ENCODE measurements at places on chromosomes 4 and X.
A peak's percentile ranks its signal among the peaks of the same experiment; 100 is the strongest.

DNA sequence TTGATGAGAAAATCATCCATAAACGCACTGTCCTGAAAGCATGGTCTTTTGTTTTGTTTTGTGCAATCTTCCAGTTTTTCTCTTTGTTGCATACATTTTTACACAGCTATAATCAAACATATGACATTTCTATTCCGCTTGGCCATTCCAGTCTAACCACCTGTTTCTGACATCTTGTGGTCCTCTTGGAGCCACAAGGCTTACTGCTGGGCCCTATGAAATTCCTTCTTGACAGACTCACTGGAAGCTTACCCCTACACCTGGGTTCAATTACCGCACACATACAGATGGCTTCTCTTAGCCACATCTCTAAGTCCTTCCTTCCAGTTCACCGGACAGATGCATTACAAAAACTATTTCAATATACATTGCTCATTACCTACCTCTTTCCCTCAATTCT is 72.4 kb downstream of the PAPSS1 start:
- no peak for DNase-seq

DNA sequence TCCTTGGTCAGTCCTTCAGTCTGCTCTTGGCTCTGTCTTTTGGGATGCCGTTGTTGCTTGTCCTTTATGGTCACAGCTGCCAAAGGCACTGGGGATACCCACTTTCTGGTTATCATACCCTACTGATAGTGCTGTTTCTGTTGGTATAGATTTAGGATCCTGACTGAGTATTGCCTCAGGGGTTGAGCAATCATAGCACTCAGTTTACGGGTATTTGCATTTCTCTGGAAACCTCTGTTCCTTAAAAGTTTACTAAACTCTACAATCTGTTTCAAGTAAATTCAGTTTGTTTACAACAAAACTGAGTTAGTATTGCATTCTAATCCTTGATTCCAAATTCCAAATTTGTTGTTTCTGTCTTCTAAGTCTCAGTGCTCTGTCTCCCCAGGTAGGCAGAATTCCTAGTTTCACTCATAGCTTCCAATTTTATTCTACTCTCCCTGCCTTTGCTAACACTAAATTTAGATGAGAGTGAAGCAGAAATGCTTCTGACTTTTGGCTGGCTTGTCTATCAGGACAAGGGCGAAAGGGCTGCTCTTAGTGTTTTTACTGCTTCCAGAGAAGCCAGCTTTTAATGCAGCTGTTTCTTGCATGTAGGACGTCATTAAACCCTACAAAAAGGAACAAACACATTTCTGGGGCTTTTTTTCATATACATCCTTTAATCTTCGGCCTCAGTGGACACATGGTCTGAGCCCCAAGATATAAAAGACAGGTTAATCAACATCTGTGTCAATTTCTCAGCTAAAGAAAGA is 17.2 kb upstream of the TET2 start:
- no peak for DNase-seq

DNA sequence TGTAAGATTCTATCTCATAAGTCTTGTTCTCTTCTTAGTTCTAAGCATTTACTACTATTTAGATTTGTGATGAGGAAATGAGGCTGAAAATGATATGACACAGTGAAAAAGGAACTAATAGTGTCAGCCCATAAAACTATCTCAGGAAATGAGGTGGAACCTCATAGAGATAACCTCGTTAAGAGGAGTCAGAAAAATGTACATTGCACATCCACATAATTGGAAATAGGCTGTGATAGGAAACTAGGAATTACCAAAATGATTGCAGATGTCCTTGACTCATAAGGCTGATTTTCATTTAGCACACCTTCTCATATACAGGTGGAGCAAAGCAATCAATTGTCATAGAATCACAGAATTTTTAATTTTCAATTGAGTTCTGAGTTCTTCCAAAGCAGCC is 26.8 kb downstream of the ANXA10 start:
- no peak for DNase-seq

DNA sequence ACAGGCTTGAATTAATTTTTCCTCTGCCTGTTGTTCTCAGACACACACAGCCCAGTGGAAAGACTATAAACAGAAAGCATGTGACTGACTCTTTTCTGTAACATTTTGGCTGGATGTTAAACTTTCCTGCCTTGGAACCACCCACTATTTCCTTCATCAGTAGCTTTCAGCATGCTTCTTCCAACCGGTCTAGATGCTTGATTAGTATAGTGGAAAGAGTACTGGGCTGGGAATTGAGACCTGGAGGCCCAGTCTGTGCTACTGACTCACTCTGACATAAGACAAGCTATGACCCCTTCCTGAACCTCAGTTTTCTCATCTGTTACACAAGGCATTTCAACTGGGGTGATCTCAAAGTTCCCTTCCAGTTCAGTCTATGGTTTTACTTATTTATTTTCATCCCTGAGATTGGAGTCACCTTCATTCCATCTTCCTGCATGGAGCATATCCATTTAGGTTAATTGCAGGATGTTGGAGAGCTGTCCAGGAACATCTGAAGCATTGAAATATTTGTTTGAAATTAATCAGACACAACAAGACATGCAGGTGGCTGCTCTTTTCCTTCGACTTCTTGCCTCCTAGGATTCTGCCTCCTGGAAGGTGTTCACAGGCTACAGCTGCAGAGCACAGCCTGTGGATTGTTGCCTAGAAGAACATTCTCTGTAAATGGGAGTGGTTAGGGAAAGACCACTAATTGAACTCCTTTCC is 173.4 kb downstream of the RTL9 start:
- DNase-seq, result no peak

GRCh38 chr4:1880332-1880731 is 9.1 kb downstream of the NSD2 start:
- no peak for DNase-seq

DNA sequence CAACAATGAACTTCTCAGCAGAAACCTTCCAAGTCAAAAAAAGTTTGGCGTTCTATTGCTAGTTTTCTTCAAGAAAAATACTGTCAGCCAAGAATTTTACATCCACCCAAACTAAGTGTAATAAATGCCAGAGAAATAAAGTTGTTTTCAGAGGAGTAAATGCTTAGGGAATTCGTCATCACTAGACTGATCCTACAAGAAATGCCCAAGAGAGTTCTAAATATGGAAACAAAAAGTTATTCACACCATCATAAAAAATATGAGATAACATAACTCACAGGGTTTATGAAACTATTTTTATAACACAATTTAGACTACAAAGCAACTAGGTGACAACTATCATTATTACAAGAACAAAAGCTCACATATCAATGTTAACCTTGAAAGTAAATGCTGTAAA is 259.5 kb upstream of the GABRA2 start:
- no peak for DNase-seq

- DNase-seq, result no peak
Measured at GRCh38 chrX:69032601-69033000, 132.7 kb downstream of the PJA1 start.

- DNase-seq, result no peak
Measured at GRCh38 chr4:106810122-106810521, 226.0 kb downstream of the DKK2 start.

- no peak for DNase-seq
Measured at GRCh38 chr4:85824166-85824945, 349.4 kb downstream of the ARHGAP24 start.

DNA sequence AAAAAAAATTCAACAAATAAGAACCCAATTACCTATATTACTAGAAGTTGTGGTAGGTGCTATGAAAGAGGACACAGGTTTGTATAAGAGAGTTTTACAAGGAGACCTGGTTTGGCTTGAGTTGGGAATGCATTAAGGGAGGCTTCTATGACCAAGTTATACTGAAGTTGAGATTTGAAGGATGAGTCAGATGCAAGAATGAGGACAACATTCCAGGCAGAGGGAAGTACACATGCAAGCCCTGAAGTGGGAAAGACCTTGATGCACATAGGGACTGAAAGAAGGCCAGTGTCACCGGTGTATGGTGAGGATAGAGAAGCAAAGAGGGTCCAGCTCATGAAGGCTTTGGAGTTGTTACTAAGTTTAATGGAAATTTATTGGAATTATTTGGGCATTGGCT is 52.2 kb downstream of the ANK2 start:
- no peak for DNase-seq

GRCh38 chr4:145218251-145218650 is 37.9 kb upstream of the OTUD4 start:
- DNase-seq, result no peak

GRCh38 chr4:2809610-2810180 is 16.8 kb downstream of the SH3BP2 start:
- no peak for DNase-seq

GRCh38 chr4:24583451-24584210 is 723 bp downstream of the DHX15 start:
- peak; percentile 77 for DNase-seq

- DNase-seq, result no peak
Measured at GRCh38 chr4:72286185-72286584, 254.4 kb downstream of the NPFFR2 start.

GRCh38 chrX:15860921-15861320 is 6.3 kb upstream of the AP1S2 start:
- no peak for DNase-seq

DNA sequence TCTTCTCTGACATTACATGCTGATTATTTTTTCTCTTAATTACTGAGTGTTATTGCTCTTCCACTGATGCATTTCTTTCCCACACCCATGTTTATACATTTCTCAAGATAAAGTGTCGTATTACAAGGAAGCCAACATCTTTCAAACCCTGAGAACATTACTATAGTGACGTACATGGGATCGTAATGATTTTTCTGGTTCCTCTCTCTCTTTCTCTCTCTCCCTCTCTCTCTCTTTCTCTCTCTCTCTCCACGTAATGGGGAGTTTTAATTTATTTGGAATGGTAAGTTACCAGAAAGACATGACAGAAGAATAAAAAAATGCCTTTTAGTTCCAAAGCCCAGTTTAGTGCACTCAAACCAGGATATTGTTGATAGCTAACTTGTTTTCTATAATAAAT is 40.4 kb upstream of the MAPK10 start:
- DNase-seq, result no peak

DNA sequence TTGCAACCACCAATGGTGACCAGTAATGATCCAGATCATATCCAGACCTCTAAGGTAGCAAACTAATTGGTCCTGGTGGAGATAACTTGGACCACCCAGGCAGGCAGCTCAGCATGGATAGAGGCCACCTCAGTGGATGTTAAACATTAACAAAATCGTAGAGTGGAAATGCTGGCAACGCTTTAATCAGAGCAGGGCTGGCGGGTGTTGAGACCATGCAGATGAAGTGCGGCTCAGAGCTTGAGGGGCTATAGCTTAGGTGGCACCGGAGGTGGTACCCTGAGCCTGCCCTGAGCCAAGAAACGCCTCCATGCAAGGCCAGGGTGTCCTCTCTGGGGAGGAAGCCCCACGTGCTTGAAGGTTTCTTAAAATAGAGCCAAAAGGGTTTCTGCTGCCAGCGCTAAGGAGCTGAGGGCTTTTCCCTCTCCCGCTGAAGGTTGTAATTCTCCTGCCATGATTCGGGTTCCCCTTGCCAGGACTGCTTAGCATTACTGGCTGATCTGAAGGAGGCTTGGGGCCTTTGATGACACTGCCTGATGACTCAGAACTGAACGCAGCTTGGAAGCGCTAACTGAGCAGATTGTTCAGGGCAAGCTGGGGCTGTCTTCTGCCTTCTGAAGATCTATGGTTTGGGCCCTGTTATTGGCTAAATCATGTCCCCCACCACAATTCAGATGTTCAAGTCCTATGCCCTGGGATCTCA is 177.8 kb upstream of the ATP6AP2 start:
- DNase-seq, result no peak

DNA sequence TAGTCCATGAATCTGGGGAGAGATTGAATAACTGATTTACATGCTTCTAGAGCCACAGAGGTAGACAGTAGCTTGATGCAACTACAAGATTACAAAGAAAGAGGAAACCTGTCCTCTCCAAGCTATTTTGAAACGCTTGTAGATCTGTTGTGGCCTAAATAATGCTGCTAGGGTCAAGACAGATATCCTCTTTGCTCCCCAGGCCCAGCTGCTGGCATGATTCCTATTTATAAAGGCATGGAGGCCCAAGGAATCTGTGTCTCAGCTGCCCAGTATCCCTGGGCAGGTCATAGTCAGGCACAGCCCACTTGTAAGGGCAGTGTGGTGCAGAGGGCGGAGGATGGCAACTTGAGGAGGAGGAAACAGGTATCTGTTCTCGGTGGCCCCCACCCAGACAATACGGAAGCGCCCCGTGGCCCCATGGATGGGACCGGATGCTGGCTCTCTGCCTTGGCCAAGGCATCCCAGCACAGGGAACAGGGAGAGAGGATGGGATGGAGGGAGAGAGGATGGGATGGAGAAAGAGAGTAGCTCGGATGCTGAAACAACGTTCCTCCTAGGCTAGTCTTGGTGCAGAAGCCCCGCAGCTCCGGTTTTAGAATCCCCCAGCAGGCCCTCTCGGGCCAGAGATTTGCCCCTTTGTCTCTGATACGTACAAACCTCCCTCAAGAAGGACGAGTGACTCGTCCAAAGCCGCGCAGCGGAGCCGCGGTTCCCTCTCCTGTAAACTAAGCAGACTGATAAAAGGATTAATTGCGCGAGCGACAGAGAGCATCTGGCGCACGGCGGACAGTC is 767 bp upstream of the SMIM20 start:
- DNase-seq, result peak; percentile 57

DNA sequence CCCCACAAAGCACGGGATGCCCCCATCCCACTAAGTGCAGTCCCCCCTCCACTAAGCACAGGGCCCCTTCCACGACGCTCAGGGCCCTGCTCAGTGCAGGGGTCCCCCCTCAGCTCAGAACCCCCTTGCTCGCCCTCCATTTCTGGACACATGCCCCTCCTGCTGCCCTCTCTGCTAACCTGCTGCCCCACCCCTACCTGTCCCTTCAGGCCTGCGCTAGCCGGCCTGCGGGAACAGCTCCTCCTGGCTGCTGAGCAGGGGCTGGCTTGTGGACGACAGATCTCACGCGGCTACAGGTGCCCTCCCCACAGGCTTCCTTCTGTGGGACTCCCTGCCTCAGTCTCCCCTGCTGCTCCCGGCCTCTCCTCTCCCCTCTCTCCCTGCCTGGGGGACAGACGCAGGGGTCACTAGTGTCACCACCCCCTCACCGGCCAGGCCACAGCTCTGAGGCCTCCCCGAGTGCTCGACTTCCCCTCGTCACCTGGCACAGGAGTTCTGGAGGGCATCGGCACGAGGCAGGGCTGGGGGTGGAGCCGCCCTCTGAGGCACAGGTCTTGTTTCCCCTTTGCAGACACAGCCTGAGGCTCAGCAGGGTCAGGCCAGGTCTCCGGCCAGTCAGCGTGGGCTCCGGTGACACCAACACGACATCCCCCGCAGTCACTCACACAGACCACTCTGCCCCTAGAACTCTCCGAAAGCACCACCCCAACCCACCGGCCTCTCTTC is 21.6 kb downstream of the GAK start:
- DNase-seq, result no peak
